ENCODE measurements at places on chromosomes 5 and 9. TPM values are rescaled to one million over a fixed set of nuclear protein-coding genes. Genes with fewer than 3 reads are reported as not detected.

Gene CMYA5
- total RNA-seq, result 0.73 TPM

GRCh38 chr5:97628031-97628430 is 445.0 kb upstream of the RIOK2 start:
- no peak for DNase-seq

DNA sequence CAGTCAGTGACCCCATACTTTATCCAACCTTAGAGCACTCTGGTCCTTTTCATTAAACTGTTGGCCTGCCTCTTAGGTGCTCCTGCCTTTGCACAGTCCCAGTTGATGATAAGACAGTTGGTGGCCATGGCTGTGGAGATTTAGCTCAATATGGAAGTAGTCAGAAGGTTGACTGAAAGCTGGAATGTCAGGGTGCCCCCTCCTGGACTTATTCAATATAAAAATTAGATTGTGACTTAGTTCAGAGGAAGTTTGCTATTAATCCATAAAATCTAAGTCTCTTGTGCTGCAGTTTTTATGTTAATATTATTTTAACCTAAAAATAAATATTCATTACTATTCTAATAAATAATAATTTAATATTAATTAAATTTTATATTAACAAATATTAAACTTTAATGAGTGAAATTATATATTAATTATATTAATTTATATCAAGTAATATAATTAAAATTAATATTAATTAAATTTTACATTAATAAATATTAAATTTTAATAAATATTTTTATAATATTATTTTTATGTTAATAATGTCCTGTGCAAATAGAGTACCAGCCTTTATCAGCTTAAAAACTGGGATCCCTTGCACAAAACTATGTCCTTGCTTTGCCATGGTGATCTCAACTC is 77.7 kb upstream of the ADAMTSL1 start:
- no peak for DNase-seq

DNA sequence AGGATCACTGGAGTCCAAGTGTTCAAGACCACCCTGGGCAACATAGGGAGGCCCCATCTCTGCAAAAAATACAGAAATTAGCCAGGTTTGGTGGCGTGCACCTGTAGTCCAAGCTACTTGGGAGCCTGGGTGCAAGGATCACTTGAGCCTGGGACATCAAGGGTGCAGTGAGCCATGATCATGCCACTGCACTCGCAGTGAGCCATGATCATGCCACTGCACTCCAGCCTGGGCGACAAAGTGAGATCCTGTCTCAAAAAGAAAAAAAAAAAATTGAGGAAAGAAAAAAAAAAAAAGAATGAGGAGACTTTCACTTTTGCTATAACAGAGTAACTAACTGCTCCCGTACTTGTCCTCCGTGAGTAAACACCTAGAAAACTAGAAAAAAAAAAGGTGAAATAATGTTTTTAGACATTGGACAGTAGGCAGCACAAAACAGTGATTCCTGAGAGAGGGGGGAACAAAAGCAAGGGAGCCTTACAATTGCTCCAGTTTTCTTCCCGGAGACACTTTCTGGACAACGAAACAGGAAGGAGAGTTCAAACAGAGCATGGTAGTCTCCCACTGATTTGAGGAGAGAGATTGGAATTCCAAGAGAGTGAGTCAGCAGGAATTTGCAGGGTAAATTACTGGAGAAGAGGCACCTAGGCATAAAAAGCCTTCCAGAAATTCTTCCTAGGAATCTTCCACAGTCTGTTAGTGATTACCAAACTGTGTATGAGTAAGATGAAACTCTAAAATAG is 6.9 kb upstream of the ZBTB5 start:
- no peak for DNase-seq

Measured in neural crest cell (in vitro differentiated cells).